ENCODE measurements at places on chromosomes 2 and 18. TPM values are rescaled to one million over a fixed set of nuclear protein-coding genes. Genes with fewer than 3 reads are reported as not detected.

ADGRF3 gene
- not detected for total RNA-seq

CDH7 gene
- total RNA-seq: 0.12 TPM

FEV gene
- not detected for total RNA-seq

DNA sequence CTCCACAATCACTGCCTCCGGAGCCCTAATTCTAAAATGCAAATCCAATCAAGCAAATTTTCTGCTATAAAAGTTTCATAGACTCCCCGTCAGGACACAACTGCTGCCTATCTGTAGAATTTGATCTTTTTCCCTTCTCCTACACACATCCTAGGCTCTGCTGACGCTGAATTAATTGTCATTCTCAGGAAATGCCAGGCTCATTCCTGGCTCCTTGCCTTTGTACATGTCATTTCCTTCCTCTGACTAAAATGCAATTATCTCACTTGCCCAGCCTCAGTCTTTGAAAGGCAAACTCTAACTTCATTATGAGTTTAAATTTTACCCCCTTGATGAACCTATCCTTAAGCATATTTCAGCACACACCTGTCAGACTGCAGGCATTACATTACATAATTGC, 844.9 kb upstream of the CRIM1 start:
- no peak for DNase-seq

DNA sequence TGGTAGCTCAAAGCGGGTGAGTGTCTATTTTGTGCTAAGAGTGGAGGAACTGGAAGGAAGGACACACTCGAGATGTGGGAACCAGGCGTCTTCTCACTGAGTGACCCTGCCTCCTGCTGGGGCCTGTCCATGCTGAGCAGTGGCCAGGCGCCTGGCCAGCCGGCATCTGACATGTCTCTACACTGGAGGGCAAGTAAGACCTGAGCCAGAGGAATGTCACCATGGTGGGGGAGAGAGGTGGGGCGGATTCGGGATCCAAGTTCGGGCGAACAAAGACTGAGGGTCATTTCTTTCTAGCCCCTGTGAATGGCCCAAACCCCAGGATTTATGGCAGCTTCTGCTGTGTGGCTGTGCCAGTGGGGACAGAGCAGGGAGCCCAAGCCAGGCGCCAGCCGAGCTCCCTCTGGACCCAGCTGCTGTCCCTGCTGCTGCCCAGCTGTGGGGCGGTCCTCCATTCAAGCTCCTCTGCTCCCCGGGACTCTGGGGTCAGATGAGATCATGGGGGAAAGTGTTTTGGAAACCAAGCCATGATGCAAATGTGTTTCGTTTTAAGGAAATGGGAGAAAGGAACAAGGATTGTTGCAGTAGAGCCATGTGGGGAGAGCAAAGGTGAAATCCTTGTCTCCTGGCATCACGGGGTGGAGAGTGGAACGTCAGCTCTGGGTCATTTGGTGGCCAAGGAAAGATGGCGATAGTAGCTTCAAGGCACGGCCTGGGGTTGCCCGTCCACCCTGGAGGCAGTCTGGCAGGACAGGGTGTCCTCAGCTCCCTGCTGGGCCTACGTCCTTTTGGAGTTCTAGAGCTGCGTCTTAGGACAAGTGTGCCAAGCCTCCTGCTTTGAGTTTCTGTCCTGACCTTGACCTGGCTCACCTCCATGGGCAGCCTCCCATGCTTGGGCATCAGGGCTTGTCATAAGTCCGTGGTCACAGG, 8.1 kb downstream of the ACKR3 start:
- DNase-seq: no peak

IL37 gene
- total RNA-seq: not detected

GRCh38 chr2:217186668-217187159, 326.9 kb upstream of the TNP1 start:
- DNase-seq: no peak

- no peak for DNase-seq
Observed at GRCh38 chr18:50338122-50338521, 36.7 kb upstream of the SKA1 start.

TUBA3E gene
- total RNA-seq: 0.83 TPM

DNA sequence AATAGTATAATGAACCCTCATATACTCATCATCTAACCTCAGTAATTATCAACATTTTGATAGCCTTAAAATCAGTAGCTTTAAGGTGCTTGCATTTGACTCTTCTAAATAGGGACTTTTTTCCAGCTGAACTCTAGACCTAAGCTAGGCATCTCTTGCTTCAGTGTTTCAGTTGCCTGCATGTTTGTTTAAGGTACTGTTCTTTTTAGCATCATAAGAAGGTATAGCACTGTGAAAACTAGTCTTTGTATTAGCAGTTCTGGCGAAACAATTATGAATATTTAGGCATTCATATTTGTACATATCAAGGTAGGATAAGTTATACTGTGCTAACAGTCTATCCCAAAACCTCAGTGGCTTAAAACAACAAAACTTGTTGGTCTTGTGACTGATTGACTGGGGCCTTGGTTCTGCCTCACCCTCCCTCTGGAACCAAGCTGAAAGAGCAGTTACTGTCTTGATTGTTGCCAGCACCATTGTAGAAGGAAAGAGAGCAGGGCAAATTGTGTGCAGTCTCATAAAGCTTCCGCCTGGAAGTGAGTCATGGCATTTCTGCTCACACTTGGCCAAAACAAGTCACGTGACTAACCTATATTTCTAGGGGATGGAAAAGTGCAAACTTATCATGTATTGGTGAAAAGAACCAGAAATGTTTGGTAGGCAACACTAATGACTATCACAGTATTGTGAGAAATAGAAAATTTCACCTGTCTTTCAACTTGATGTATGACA, 24.3 kb downstream of the GALNT1 start:
- no peak for DNase-seq

LRATD1 gene
- 11.6 TPM for total RNA-seq

DNA sequence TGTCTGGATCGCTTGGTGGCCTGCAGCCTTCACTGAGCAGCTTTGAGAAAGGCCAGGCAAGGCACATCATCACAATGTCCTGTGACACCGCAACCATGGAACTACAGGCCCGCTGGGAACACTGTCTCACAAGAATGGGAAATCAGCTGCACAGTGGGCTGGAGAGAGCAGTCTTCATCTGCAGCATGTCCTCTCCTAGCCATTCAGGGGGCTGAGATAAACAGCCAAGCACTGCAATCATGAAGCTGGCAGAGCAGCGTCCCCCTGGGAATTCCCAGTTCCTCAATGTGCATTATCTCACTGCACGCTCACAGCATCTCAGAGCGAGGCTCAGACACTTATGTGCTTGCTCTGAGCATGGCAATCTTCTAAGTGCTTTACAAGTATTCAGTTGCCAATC, 1.9 kb downstream of the CMPK2 start:
- no peak for DNase-seq

- no peak for DNase-seq
Observed at GRCh38 chr2:174781996-174782395, 17.7 kb upstream of the CHRNA1 start.

DNA sequence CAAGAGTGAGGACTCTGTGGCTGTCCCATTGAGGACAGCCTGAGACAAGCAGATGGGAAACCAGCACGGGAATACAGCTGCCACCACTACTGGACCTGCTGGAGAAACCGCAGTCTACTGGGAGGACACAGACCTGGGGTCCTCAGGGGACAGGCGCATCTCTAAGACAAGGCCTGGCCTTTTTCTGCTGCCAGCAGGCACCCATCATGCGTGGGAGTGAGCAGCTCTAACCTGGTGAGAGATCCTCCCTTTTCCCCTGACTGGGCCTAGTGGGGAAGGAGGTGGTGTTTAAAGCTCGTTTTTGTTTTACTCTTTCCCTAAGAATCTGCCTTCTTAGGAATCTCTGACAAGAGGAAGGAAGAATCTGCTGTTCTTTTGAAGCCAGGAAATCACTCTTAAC, 36.6 kb downstream of the CYRIA start:
- no peak for DNase-seq

Data from ovary (tissue), 10 donors.